ENCODE measurements at places on chromosomes 13 and 19.

- no peak for DNase-seq
Measured at GRCh38 chr13:42626176-42626860, 52.4 kb downstream of the TNFSF11 start.

DNA sequence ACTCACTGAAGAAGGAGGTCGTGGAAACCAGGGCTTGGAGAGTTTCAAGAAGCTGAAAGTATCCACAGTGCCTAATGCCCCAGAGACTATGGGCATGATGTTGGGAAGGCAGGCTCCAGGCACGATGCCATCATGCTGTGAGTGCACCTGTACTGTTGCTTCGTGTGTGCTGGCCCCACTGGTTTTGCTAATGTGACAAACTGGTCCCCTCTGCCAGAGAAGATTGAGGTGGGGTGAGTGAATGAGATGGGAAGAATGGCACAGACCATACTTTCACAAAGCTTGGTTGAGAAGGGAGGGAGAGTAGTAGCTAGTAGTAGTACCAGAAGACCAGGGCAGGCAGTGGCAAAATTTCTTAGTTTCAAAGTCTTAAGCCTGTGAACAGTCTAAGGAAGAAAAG, 19.0 kb upstream of the POP4 start:
- DNase-seq, result no peak

- no peak for DNase-seq
Measured at GRCh38 chr19:38211151-38211591, 12.9 kb downstream of the DPF1 start.

- no peak for DNase-seq
Measured at GRCh38 chr13:97235549-97236231, 13.6 kb downstream of the MBNL2 start.

GRCh38 chr19:7521551-7522071, 813 bp upstream of the MCOLN1 start:
- no peak for DNase-seq

- peak; percentile 76 for DNase-seq
Measured at GRCh38 chr19:488505-489417, 7.5 kb upstream of the MADCAM1 start.

- no peak for DNase-seq
Measured at GRCh38 chr19:6056282-6056741, 54.0 kb downstream of the RFX2 start.

DNA sequence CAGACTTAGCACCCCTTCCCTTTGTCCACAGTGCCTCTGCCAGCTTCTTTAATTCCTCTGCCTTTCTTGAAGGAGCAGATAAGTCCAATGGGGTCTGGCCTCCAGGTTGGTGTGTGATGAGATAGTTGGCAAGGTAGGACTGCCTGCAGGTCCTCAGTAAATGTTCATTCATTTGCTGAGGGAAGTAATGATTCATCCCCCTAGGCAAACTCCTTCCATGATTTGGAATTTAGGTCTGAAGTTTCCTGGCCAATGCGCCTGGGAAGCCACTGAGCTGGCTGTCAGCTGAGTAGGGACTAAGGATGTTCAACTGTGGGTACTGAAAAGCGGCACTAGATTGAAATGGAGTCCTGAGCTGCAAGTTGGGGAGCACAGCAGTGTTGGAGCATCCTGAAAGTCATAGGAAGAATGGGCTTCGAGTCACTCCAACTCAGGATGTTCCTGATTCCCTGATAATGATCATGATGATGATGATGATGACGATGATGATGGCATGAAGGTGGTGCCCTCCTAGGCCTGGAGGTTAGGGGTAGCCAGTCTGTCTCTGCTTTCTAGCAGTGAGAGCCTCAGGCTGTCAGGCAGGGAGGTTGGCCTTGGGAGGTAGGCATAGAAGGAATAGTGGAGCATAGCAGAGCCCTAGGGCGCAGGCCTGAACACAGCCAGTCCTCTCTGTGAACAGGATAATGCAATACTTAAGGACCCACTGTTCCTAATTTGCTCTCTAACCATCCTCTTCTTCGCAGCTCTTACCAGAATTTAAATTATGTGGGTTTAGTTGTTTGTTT, 44.7 kb downstream of the COL4A2 start:
- DNase-seq, result no peak

DNA sequence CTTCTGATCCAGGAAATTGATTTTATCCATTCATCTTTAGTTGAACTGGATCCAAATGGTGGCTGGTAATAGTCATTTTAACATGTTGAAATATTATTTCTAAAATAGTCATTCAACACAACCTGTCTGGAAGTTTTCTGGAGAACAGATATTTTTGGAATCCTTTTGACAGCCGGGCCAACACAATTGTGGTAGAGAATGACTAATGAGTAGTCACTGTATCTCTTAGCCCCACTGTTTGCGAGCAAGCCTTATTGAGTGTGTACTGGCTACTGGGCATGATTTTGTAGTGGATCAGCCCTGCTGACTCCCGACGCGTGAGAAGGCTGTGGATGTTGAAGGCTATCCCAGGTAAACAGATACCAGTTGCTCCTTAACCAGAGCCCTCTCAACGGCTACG, 383.4 kb downstream of the ZNF536 start:
- no peak for DNase-seq

DNA sequence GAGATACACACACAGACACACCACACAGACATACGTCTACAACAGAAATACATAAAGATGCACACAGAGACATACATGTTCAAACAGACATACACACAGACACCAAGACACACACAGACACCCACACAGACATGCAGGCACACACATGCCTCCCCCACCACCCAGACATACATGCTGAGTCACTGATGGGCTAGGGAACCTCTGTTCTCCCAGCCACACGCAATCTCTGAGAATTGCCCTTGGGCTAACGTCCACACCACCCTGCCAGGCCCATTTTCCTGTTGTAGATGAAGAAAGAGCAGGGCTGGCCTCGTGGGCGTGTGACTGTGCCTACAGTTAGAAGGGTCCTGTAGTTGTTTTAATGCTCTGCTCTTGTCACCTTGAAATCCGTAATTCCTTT, 261.9 kb downstream of the KCNRG start:
- no peak for DNase-seq

GRCh38 chr19:7509625-7510024, 6.3 kb upstream of the ZNF358 start:
- DNase-seq, result no peak

DNA sequence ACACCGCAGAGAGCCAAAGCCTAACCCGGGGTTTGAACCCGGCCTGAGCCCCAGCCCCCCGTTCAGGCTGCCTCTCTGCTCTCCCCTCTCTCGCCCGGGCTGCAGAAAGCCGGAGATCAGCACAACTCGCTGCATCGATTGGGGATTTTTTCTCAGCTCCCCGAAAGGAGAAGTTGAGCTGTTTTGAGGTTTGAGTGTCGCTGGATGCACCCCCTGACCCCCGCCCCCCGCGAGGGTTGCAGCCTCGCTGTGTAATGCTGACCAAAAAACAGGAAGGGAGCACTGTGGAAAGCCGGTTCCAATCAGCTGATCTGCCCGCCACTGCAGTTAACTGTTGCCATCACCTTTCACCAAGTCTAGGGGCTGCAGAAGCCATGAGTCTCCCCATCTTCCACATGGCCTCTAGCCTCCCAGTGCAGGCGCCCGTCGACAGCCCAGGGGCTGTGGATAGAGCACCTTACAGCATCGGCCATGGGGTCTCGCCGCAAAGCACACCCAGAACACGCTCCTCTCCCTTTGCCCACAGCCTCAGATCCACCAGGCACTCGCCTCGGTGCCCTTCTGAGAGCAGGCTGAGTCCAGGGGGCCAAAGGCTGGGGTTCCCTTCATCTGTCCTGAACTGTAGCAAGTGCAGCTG, 34.5 kb downstream of the MYO9B start:
- no peak for DNase-seq

GRCh38 chr19:43533546-43534304, 737 bp downstream of the ZNF575 start:
- DNase-seq, result peak; percentile 99

Data from retinal pigment epithelial cell (primary cell).